ENCODE measurements at places on chromosomes 6 and 20.

- DNase-seq: no peak
Measured at GRCh38 chr6:135266675-135267074, 85.6 kb downstream of the MYB start.

DNA sequence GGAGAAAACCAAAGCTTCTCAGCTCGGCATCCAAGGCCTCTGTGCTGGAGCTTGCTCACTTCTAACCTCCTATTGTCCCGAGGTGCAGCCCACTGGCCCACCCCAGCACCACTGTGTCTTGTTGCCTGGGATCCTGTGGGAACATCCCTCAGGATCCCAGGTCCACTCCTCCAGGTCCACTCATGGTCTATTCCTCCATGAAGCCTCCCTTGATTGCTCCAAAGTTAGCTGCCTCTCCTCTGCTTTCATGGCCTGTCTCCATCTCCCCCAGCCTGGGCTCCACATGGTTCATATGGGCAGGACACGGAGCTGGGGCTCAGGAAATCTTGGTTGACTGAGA lies 13.9 kb downstream of the SLA2 start:
- no peak for DNase-seq

DNA sequence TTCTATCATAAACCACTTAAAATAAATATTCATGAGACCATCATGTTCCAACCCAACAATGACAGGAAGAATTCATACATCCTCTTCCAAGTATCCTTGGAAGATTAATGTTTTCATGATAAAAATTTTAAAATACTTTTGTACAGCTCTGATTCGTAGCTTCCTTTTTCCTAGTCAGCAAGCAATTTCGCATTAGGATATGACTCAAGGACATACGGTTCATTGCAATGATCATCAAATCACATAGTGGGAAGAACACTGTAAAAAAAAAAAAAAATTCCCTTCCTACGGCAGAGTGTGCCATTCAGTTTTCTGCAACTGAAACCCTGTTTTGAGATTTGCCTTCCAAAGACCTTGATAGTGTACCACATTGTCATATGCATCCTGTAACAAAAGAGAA lies 35.3 kb upstream of the GFOD1 start:
- no peak for DNase-seq

GRCh38 chr6:142833054-142833453 lies 111.9 kb downstream of the HIVEP2 start:
- no peak for DNase-seq

GRCh38 chr20:41014561-41015088 lies 14.0 kb upstream of the TOP1 start:
- no peak for DNase-seq

- no peak for DNase-seq
Measured at GRCh38 chr6:139852488-139853140, 478.2 kb upstream of the CITED2 start.

GRCh38 chr6:118581489-118581959 lies 33.4 kb downstream of the PLN start:
- DNase-seq: no peak

GRCh38 chr6:106134087-106134770 lies 48.1 kb downstream of the PRDM1 start:
- DNase-seq: no peak
